ENCODE measurements at places on chromosomes 4 and X.

GRCh38 chrX:71994601-71995000, 84.0 kb downstream of the NHSL2 start:
- DNase-seq, result no peak

DNA sequence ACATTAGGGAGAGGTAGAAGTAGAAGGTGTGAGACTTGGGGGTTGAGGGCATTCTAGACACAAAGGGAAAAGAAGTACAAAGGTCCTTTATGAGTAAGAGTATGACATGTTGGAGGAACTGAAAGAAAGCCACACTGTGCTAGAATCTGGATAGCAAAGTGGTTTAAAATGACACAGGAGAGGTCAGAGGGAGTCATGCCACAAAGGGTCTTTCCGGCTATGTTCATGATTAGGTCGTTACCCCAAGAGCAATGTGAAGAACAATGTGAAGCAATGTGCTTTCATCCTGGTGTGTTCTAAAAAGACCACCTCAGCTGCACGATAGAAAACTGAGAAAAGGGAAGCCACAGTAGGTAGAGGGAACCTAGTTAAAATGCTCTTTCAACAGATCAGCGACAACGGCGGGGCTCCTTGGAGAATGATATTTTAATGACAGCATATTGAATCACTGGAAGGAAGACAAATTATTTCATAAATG, 29.2 kb downstream of the SMIM14 start:
- DNase-seq, result no peak

DNA sequence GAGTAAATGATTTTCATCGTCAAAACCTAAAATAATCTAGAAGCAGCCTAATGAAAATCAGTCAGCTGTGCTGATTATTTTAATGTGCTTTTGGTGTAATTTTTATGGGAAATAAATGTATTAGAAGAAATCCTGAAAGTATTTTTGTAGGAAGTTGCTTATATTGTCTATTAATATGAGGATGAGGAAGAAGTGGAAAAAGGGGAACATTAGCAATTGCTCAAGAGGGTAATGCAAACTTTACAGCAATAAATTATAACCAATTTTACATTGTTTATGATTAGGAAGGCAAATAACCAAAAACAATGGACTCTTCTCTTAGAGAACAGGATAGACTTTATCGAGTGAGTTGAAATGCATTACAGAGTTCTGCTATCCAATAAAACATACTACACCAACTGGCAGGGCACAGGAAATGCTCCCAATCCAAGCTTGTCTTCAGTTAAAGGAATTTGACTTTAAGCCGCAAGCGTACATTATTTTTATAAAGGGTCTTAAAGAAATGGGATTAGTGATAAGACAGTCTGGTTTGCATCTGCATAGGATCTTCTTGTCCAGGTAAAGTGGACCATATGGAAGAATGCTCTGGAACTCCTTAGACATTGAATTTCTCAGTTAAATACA, 374.8 kb downstream of the PDGFC start:
- DNase-seq, result no peak

DNA sequence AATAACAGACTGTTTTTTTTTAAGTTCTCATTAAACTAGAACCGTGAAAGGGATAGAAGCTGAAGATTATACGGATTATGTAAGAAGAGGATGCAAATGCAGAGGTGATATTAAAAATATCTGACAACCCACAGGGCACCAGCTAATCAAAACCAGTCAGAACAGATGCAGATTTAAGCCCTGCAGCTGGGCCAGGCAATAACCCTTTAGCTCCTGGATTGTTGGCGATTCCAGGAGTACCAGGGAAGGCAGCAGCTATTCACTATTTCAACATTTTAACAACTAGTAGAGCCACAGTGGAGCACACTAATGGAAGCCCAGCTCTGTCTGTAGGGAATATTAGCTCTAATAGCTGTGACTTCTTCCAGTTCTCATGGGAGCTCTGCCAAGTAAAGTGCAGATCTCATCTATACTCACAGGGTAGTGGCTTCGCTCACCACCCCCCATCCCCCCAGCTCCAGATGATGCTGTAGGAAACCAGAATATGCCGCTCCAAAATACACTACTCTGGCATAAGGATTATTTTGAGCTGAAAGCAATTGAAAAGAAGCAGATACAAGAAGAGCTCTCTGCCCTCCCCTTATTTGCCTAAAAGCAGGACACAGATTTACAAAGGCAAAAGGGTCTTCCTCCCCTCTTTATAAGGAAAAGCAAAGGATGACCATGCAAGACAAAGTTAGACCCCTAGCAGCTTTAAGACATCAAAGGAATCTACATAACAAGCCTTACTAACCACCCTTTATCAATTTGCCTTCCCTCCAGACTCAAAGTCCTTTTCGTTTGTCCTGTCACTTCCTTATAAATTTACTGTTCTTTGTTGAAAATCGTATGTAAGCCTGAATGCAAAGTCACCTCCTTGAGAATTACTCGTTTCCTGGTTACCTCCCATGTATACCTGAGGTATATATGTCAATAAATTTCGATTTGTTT, 13.7 kb downstream of the SCD5 start:
- no peak for DNase-seq

DNA sequence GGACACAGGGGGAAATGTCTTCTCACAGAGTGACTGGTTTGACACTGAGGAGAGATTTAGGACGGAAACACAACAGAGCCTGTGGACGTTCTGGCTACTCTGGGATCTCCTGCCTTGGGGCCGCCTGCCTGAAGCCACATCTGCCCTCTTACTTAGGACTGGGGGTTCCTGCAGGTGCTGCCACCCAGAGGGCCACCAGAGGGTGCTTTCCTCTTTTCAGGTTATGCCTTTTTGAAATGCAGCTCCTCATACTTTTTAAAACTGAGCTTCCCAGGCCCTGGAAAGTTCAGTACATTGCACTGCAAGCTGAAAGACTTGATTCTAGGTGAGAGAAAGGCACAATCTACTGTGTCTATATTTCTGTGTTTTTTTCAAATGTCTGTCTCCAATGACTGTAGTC, 92.2 kb upstream of the PGRMC2 start:
- peak; percentile 9 for DNase-seq

GRCh38 chr4:96407225-96407624, 567.3 kb downstream of the PDHA2 start:
- DNase-seq, result no peak

DNA sequence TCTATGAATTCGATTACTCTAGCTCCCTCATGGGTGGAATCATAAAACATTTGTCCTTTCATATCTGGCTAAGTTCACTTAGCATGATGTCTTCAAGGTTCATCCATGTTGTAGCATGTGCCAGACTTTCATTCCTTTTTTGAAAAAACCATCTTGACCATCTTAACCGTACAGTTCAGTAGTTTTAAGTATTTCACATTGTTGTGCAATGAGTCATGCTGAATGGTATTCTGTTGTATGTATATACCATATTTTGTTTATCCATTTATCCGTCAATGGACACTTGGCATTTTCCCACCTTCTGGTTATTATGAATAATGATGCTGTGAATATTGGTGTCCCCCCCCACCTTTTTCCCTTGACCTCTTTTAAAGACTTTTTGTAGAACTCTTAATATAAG, 72.4 kb upstream of the TLR2 start:
- DNase-seq, result no peak

DNA sequence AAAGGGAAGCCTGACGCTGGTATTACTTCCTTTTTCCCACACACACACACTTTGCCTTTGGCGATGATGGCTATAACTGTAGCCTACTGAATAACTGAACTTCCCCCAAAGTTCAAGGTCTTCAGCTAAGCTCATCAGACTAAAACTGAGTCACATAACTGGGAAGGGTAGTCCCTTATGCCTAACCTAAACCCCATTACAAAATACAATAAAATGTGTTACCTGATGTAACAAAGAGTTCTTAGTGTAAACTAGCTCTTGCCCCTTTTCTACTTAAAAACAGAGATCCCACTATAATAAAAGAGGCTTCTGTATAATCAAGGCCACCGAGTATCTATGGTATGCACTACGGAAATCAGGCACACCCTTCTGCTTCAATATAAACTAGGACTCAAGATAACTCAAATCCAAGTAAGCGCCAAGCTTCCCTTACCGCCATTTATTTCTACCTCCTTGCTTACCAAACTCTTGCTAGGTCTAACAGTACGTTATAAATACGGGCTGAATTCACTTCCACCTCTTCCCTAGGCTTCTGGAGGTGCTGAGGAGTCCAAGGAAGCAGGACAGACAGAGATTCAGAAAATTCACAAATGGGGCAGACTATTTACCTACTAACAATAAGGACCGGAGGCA, 2.4 kb downstream of the OTUD4 start:
- DNase-seq, result no peak

GRCh38 chr4:152598454-152598853, 62.6 kb upstream of the FBXW7 start:
- DNase-seq, result no peak

GRCh38 chr4:2272026-2272827, 10.3 kb upstream of the MXD4 start:
- DNase-seq, result no peak

- DNase-seq, result peak; percentile 73
Measured at GRCh38 chrX:155966876-155967275, 30.6 kb upstream of the IL9R start.

DNA sequence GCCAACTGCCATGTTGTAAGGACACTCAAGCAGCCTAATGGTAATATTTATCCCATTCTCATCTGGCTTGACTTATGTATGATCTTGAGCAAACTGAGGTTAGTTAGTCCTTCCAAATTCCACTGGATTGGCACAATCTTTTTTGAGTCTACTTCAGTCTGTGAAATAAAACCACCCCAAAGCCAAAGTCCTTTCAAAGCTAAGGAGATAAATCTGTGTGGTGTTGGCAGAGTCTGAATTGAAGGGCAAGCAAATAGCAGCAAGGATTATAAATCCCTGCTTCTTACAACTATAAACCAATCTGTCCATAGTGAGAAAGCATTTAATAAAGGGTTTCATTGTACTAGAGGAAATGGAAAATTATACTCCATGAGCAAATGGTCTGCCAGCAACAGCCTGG, 233.9 kb upstream of the GLRA2 start:
- peak; percentile 2 for DNase-seq

- no peak for DNase-seq
Measured at GRCh38 chrX:54093159-54093558, 48.9 kb upstream of the PHF8 start.

GRCh38 chrX:97704881-97705280, 821.2 kb downstream of the RPA4 start:
- DNase-seq, result no peak

DNA sequence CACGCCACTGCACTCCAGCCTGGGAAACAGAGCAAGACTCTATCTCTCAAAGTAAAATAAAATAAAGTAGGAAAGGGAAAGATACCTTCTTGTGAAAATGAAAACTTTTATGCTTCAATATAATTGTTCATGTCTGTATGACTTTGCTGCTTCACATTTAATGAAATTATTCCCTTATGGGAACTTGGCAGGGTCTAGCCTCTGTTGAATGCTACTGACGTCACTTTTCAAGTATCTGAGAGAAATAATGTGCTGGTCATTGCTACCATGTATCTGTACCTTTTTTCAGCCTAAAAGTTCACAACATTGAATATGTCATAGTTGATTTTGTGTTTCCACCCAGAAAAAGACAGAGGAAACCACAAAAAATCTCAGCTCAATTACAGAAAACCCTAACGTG, 65.2 kb downstream of the PRDM5 start:
- no peak for DNase-seq

Measured in NCI-H2081 (cell line).